ENCODE measurements at places on chromosomes 6 and 20.

DNA sequence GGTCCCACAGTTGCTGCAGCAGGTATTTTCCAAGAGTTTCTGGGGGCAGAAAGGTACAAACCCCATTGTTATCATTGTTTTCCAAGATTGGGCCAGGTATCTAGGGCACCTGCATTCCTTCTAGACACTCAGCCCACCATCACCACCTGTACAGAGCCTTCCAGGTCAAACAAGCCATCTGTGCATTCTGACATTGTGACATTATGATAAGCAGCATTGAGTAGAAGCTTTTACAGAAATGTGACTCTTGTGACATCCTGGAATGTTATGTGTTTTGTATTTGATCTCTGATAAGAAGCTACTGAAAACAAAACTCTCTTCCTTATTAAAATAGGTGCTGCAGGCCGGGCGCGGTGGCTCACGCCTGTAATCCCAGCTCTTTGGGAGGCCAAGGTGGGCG, 128.1 kb upstream of the CCN2 start:
- H3K27ac ChIP-seq = no peak overlapping the region
- no peaks in the 10 kb centered on the region for H3K36me3 ChIP-seq
- DNase-seq = no peak
- H3K4me3 ChIP-seq = no peak overlapping the region
- H3K27me3 ChIP-seq = no peaks in the 10 kb centered on the region

DNA sequence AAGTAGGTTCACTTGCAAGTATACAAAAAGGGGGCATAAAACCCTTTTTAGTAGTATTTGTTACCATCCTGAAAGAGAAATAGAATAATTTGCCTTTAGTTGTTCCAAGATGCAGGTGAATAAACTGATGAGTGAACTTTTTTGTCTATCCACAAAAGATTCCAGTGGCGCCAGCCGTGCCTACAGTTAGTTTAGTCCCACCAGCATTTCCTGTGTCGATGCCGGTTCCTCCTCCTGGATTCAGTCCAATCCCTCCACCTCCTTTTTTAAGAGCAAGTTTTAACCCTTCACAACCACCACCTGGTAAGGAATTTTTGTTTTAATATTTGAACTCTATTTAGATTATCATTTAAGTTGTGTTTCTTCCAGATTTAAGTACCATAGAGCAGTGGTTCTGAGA, 90.9 kb downstream of the SCAF8 start:
- peaks cover 25% of the 10 kb centered on the region for H3K36me3 ChIP-seq
- H3K27ac ChIP-seq = peak overlapping the region; percentile 41
- H3K4me3 ChIP-seq = no peak overlapping the region
- no peaks in the 10 kb centered on the region for H3K27me3 ChIP-seq
- no peak for DNase-seq

DNA sequence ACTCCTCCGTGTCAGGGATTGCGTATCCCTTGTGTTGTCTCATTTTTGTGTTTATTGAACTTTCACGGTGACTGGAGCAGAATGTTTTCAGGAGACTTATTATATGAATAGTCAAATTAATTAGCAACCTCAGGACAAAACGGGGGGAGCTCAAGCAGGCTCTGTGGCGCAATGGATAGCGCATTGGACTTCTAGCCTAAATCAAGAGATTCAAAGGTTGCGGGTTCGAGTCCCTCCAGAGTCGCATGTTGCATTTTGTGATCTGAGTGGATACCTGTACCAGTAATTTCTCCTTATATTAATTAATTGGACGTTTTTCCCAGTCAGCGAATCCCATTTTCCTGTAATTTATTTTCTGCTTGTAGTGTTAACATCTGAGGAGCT, 89.1 kb upstream of the ZNF184 start:
- no peak overlapping the region for H3K27ac ChIP-seq
- no peaks in the 10 kb centered on the region for H3K36me3 ChIP-seq
- peaks cover 37% of the 10 kb centered on the region for H3K27me3 ChIP-seq
- H3K4me1 ChIP-seq = no peaks in the 10 kb centered on the region
- no peak overlapping the region for H3K4me3 ChIP-seq

GRCh38 chr6:136113736-136114173, 136.4 kb downstream of the MTFR2 start:
- peak; percentile 77 for DNase-seq
- no peaks in the 10 kb centered on the region for H3K36me3 ChIP-seq
- H3K4me1 ChIP-seq = peaks cover 12% of the 10 kb centered on the region
- no peak overlapping the region for H3K4me3 ChIP-seq

GRCh38 chr20:1831606-1832005, 63.6 kb upstream of the SIRPA start:
- peaks cover 17% of the 10 kb centered on the region for H3K4me1 ChIP-seq
- no peak for DNase-seq

DNA sequence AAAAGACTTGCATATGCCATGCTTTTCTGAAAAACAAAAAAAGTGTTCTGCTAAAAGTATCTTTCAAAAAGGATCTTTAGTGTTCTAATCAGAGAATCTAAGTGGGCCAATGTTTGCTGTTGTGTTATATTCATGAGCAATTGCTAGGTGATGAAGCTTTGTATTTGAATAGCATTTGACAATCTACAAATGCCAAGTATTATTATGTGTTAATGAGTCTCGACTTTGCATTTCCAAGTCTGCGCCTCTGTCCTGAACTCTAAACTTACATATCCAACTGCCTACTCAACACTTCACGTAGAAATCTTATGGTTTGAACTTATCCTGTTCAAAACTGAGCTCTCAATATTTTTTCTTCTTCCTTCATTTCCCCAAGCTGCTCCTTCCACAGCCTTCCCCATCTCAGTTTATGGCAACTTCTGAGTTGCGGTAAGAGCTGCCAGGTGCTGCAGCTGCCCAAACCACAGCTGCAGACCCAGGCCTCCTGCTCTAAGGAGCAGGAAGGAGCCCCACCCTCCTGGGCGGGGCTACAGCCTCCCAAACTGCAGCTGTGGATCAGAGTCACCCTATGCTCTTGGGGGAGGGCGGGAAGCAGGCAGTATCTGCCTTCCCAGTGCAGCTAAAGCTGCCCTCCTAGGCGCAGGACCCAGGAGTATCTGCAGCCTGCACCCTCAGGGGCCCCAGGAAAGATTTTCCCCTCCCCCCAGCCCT, 16.7 kb upstream of the MAK start:
- no peaks in the 10 kb centered on the region for H3K27me3 ChIP-seq
- no peaks in the 10 kb centered on the region for H3K4me1 ChIP-seq
- no peak for DNase-seq
